CD14-positive monocyte (primary cell): ENCODE measurements at places on chromosomes 6 and 20. TPM values are rescaled to one million over a fixed set of nuclear protein-coding genes. Genes with fewer than 3 reads are reported as not detected.

Gene FAM209B
- 0.66 TPM for polyA plus RNA-seq

Gene SSR1
- 251 TPM for polyA plus RNA-seq

Gene MUCL3
- not detected for polyA plus RNA-seq

Gene ZC3H12D
- polyA plus RNA-seq: 4.7 and 5.6 TPM in 2 replicates

Gene ZBTB46
- polyA plus RNA-seq: 2.3 and 3.0 TPM in 2 replicates

Gene SYNCRIP
- polyA plus RNA-seq: 41.4 TPM

Gene SLC26A8
- 1.5 TPM for polyA plus RNA-seq

Gene MYCT1
- polyA plus RNA-seq: not detected in 2 replicates

Gene VWA7
- polyA plus RNA-seq: 0.32 and 0.57 TPM in 2 replicates
